ENCODE measurements at places on chromosomes 6 and 20. TPM values are rescaled to one million over a fixed set of nuclear protein-coding genes. Genes with fewer than 3 reads are reported as not detected.

GRCh38 chr20:62666736-62667529 is 24.6 kb downstream of the SLCO4A1 start:
- no peak for DNase-seq

- no peak for DNase-seq
These were observed 75.3 kb upstream of the RIPOR2 start for GRCh38 chr6:25010902-25011625.

DNA sequence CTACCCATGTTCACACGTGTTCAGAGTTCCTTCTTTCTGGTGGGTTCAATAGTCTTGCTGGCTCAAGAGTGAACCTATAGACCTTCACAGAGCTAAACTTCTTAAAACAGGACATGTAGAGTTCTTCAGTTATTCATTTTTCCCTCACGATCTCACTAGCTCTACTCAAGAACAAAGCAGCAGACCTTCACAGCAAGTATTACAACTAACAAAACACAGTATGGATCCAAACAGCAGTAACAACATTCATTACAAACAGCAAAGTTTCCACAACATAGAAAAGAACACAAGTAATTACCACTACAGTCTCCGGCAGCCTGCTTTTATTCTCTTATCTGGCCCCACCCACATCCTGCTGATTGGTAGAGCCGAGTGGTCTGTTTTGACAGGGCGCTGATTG is 39.5 kb upstream of the MCUR1 start:
- no peak for DNase-seq

GRCh38 chr20:40561187-40561586 is 127.8 kb downstream of the MAFB start:
- no peak for DNase-seq

GRCh38 chr6:108896111-108896661 is 48.0 kb downstream of the ARMC2 start:
- DNase-seq: no peak

- no peak for DNase-seq
These were observed 35.9 kb upstream of the LTV1 start for GRCh38 chr6:143807103-143807772.

GRCh38 chr20:58905236-58905635 is 52.7 kb downstream of the GNAS start:
- no peak for DNase-seq

GRCh38 chr6:127290391-127291265 is 24.0 kb downstream of the RNF146 start:
- no peak for DNase-seq

DNA sequence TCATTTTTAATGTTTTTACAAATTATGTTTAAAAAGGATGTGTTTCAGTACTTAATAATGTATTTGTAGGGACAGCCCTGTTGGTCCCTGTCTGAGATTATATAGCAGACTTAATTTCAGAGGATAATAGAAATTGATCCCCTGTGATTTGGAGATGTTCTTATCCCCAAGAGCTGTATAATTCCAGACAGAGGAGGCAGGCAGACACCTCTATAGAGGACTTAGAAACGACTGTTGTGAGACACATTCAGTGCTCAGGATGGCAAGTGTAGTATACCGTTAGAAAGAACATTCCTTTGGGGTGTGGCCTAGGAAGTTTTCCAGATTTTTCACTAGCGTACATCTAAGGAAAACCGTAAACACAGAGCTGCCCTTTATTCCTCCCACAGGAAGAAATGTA is 117.8 kb downstream of the MAP3K4 start:
- DNase-seq: no peak

GRCh38 chr6:107264357-107264840 is 149.1 kb upstream of the BEND3 start:
- DNase-seq: peak; percentile 37

- DNase-seq: no peak
These were observed 241.7 kb downstream of the ATXN1 start for GRCh38 chr6:16519265-16520242.

DNA sequence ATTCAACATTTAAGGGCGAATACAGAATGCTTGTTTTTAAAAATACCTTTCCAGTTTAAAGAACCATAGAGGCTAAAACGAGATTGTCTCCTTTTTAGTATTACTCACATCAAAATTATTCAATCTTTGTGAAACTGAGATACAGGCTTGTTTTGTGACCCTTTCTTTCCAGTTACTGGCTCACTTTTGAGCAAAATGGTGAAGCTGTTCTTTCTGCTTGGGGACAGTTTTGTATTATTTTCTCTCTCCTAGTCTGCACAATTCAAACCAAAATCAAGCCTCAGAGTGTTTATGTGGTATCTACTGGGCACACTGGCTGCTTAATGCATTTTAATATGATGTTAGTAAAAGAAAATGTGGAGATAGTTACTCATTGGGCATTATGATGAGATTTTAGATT is 36.5 kb downstream of the HIVEP1 start:
- no peak for DNase-seq

DNA sequence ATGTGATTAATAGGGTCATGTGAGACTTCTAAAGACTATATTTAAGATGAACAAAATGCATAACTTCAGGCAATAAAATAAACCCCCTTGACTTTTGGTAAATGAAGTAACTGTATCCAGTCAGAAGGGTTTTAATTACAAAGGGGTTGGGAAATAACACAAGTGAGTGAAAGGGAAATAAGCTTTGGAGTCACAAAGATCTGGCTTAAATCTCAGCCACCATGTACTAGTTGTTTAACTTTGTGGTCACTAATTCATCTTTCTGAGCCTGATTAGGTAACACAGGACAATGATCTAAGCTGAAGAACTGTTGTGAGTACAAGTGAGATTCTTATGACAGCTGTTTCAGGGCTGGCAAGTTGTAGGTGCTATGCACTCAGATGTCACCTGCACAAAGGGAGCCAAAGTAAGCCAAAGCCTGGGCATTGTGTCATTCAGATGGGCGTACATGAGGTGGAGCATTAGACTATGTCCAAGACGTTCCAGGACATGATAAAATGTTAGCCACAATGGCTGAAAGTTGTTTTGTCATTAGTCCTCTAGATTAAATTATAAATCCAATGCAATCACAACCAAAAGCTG is 13.8 kb downstream of the TOMM34 start:
- DNase-seq: no peak

DNA sequence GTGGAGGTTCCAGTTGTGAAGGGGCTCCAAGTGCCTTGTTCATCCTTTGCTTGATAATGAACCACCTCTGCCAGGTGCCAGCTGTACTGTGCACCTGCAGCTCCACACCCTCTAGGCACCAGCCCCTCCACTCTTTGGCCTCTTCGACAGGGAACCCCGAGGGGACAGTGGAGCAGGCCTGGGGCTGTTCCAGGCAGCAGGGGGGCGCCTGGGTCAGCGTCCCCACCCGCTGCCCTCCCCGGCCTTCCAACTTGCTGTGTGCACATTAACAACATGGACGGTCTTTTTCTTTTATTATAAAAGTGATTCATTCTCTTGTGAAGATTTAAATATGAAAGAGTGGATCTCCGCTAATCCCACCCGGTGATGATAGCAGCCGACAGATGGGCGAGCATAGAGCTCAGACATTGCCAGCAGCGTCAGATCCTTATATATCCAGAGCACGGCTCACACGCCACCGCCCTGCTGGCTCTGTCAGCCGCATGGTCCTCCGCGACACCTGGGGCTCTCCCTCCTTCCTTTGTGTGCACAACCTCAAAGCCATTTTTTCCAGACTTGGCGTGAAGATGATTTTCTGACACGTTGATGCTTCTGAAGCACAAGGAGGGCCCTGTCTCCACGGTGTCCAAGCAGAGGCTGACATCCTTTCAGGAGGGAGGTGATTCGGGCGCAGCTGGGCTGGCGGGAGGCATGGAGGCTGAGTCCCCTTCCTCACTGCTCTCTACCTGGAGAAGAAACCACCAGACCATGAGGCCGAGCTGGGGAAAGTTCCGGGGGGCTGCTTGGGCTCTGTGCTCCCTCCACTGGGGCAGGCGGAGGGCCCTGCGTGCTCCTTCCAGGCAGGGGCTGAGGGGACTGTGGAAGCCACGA is 22.2 kb upstream of the MRGBP start:
- DNase-seq: no peak

DNA sequence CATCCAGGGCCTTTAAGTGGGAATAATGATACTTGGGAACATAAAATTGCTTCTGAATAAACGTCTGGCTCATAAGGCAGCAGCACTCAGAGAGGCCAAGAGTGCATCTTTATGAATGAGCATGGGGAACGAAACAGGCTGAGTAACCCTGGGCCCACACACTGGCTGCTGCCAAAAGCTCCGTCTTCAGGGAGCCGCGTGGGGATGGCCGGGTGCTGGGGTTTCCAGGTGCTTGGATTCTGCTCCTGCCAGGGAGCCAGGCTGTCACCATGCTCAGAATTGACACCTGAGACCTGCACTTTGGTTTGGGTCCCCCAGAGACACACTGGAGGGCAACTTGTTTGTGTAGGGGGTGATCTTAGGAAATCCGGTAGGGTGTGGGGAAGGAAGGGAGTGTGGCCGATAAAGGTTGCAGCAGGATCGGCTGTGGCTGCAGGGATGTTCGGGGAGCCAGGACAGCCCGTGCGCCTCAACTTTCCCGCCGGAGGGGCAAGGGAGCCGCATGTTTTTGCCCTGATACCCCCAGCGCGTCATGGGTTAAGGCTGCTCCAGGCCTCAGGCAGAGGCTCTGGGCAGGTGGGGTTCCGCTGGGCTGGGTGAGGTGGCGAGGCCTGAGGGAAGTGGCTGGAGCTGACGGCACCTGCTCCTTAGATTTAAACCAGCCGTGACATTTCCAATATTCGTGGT is 101.8 kb downstream of the YTHDF1 start:
- no peak for DNase-seq

- DNase-seq: peak; percentile 10
These were observed 608.4 kb downstream of the EPHA7 start for GRCh38 chr6:92810913-92811312.

GRCh38 chr20:17841751-17842215 is 126.8 kb downstream of the SNX5 start:
- DNase-seq: no peak

DNA sequence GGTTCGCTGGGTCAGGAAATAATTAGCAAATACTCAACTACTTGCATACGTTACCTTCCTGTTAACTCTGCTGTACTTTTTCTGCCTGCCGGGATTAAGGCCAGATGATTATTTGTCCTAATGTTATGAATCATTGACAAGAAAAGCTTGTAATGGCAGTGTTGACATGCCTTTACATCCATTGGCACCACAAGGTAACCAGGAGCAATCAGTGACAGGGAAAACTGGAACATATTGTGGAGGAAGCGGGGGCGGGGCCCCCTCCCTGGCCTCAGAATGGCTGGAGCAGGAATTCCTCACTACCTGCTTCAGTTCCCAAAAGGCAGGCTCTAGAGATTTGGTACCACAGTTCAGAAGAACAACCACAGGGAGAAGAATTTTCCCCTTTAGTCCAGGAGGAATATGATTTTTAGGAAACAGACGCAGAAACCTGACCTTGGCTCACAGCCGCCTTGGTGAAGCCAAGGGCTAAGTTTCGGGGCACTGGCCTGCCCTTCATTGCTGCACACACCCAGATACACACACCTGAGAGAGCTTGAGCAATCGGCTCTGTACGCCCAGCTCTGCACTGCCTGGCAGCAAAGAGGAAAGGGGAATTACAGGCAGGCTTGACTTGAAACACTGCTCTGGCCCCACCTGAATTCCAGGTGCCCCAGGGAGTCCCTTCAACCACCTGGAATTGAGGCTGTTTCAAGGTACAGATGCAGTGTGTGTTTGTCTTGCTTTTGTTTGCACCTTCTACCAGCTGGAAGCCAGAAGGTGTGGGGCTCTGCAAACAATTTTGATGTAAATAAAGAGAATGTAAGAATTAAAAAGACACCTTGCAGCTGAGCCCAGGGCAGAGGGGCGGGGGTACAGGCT is 89.8 kb downstream of the MYB start:
- no peak for DNase-seq

DNA sequence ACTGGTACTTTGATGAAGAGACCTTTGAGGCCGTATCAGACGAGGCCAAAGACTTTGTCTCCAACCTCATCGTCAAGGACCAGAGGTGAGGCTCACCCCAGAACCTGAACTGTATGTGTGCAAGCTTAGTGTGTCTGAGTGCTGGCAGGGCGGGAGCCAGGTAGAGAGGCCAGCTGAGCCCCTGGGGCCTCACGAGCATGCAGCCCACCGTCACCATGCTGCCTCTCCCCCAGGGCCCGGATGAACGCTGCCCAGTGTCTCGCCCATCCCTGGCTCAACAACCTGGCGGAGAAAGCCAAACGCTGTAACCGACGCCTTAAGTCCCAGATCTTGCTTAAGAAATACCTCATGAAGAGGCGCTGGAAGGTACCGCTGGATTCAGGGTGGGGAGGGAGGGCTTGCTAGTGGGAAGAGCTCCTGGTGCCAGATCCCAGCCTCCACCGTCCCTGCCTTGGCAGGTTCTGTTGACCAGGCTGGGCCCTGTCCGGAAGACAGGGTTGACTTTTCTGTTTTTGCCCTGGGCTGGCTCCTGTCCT is 12.7 kb downstream of the MYLK2 start:
- DNase-seq: no peak

DNA sequence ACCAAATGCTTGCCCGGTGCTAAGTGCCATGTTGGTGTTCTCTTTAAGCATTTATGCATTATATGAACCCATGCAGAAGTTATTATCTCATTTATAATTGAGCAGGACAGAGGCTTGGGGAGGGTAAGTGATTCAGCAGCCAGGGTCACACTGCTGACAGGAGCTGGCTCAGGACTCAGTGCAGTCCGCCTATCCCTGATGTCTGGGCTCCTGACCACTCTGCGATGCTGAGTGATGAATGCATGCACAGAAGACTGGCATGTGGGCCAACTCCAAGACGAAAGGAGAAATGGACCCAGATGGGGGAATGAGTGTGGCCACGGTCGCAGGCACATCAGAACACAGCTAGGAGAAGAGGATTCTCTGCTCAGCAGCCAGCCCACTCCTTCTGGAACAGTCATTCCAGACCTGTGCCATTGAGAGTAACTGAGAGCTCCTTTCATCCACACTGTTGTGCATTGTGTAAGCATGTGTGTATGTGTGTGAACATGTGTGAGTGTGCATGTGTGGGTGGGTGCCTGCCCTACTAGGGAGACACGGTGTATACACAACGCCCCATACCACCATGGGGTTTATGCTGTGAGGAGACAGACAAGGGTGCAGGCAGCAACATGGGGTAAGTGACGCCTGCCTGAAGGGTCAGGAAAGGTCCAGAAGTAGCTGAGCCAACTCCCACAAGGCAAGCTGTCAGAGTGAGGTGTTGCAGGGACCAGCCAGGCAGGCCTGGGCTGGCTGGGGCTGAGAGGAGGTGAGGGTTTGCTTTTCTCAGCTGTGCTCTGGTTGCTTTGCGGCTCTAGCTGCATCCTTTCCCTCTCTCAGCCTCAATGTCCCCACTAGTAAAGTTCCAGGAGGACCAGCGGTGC is 97.8 kb upstream of the PMEPA1 start:
- DNase-seq: no peak

GRCh38 chr6:113819169-113819830 is 37.8 kb upstream of the MARCKS start:
- DNase-seq: peak; percentile 71

TXLNB gene
- polyA plus RNA-seq: not detected

KHDRBS2 gene
- polyA plus RNA-seq: not detected

HLA-DPA1 gene
- not detected for polyA plus RNA-seq

PPP1R14C gene
- polyA plus RNA-seq: 0.46 TPM

LY6G6D gene
- not detected for polyA plus RNA-seq

SLC4A11 gene
- polyA plus RNA-seq: 10.7 TPM

FAM162B gene
- not detected for polyA plus RNA-seq

CCDC170 gene
- 0.05 TPM for polyA plus RNA-seq

ECT2L gene
- not detected for polyA plus RNA-seq

FANCE gene
- 3.1 TPM for polyA plus RNA-seq

KIF25 gene
- 0.49 TPM for polyA plus RNA-seq

TRIM15 gene
- 0.09 TPM for polyA plus RNA-seq

PACSIN1 gene
- polyA plus RNA-seq: 0.14 TPM

IL17F gene
- polyA plus RNA-seq: not detected

FOXA2 gene
- 20.3 TPM for polyA plus RNA-seq

SSTR4 gene
- polyA plus RNA-seq: not detected
